ENCODE measurements at places on chromosomes 2 and 18.

GRCh38 chr2:18046558-18047212, 168.2 kb downstream of the KCNS3 start:
- DNase-seq = no peak

- no peak for DNase-seq
These were observed 3.3 kb downstream of the NCK2 start for GRCh38 chr2:105747991-105748390.

GRCh38 chr2:53856272-53856671, 3.5 kb downstream of the GPR75 start:
- no peak for DNase-seq

GRCh38 chr2:164782323-164782722, 59.3 kb downstream of the COBLL1 start:
- DNase-seq = no peak

DNA sequence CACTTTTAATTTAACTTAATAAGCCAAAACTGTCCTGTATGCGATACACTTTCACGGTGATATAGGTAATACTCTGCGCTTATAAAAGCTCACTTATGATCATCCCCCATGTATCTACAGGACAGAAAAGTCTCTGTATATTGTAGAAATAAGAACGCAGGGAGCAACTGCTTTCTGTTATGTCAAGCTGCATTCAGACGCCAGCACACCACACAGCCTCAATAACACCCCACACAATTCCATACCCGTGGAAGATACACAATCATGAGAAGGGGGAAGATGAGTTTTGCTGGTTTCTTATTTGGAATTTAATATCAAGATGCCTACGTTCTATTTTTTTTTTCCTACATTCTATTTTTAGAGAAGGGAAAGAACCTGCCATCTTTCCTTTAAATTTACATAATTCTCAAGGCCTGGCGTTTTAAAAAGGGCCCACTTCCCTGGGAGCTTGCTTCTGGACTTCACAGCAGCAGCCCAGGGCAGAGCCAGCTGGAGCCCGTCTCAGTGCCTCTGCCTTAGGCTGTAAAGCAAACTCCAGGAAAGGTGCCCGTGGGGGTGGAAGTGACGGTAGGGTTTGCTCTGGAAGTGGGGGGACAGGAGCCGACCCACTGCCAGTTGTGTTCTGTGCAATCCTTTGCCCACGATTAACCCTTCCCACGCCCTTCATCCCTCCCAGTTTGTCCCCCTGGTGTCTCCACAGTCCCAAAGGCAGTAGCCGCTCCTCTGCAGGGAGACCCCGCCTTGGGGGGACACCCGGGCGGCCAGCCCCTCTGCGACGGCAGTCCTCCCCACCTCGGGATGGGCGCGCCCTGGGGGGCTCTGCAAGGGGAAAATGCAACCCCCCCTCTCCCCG, 5.3 kb downstream of the PTGR3 start:
- no peak for DNase-seq

DNA sequence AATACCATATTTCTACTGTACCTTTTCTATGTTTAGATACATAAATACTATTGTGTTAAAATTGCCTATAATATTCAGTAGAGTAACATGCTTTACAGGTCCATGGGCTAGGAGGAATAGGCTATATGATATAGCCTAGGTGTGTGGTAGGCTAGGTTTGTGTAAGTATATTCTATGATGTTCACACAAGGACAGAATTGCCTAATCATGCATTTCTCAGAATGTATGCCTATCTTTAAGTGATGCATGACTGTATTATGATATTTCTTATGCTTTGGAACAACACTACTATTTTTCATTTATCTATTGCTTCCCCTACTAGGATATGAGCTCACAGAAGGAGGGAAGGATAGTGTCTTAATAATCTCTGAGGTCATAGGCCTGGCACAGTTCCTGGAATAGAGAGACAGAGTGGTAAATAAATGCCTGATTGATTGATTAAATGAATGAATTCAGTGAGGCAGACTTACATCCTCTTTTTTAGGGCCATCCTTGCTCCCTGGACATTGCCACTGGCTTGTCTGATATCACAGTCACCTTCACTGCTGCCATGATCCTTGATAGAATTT, 121.0 kb downstream of the MYO3B start:
- DNase-seq = no peak

- DNase-seq = no peak
These were observed 179.0 kb downstream of the TWIST2 start for GRCh38 chr2:239026711-239027361.

- no peak for DNase-seq
These were observed 285.4 kb downstream of the NRXN1 start for GRCh38 chr2:50746526-50746925.

- no peak for DNase-seq
These were observed 16.0 kb upstream of the TSPYL6 start for GRCh38 chr2:54271843-54272627.

GRCh38 chr2:205741256-205741978, 59.1 kb downstream of the NRP2 start:
- DNase-seq = no peak

DNA sequence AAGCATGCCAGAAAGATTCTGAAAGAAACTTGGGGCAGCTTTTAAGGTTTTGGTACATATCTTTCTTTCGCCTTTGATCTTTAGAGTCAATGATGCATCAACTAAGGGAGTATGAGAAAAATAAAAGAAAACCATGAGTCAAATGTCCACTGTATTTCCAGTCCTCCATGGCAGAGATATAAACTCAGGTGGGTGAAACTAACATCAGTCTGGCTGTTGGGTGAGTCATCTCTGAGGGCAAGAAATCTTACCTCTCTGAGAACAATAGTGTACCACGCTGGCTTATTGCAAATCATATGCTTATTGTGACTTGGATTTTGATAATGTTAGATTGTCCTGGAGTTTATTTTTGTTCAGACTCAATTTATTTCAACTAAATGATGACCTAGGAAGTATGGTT, 521.0 kb downstream of the PLCL1 start:
- no peak for DNase-seq

DNA sequence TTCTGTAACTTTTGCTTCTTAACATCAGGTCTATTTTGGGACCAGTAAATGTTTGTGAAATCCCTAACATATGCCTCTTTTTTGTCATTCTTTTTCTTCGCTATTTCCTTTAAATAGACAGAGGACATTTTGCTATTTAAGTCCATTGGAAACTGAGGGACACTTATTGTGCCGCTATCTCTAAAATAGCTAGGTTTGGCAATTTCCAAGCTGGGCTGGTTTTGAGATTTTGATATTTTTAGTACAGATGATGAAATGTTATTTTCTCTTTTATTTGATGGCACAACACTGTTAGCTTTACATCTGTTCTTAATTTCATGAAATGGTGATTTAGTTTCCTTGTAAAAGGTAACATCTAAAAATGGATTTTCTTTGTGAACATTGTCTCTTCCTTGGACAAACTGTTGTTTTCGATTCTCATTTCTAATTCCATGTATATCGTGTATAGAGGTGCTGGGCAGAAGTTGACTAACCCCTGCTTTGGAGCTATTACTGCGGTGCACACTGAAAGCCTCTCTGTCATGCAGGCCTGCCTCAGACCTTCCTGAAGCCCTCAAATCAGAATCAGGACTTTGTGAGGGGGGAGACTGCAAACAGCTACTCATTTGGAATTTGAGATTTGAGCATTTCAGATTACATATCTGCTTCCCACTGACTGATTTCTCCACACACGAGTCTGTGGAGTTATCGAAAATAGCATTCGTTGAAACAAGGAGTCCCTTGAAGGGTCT, 594 bp downstream of the RAD51AP2 start:
- DNase-seq = no peak

- no peak for DNase-seq
These were observed 1534.5 kb downstream of the DPP10 start for GRCh38 chr2:115976916-115977315.

DNA sequence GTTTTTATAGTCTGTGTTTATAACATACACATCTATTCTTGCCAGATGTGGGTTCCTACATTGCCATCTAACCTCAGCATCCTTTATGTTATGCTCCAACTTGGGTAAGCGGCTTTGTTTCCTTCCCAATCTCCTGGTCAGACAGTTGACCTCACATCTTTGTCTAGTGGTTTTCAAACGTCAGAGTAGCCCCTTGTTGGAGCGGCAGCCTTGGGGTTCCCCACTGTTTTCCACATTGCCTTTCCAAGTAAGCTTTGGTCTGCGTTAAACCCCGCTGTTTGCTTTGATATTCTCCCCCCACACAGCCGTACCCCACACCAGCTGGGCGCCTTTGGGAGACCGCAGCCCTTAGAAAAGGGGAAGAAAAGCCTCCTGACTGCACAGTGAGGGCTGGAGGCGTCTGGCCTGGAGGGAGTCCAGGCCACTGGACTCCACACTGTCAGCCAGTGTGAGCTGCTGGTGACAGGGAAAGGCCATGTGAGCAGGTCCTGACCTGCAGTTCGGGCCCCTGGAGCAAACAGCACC, 83.3 kb downstream of the MALT1 start:
- no peak for DNase-seq

DNA sequence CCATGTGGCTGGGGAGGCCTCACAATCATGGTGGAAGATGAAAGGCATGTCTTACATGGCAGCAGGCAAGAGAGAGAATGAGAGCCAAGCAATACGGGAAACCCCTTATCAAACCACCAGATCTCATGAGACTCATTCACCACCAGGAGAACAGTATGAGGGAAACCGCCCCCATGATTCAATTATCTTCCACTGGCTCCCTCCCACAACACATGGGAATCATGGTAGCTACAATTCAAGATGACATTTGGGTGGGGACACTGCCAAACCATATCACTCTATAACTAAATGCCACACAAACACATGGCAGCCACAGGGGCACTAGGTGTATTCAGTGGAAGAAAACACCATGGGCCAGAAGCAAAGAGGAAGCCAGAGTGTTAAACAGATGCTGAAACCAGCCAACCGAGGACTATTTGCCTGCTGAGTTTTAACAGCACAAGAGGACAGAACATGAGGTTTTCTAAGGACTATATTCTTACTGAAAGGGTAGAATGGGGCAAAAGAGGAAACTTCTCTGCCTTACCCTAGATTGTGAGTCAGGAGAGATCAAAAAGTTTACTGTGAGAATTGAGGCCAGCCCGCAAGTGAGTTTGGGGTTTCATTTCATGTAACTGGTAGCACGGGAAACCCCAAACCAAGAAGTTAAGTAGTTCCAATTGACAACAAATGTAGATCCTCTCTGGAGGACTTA, 49.2 kb downstream of the SIGLEC15 start:
- no peak for DNase-seq

DNA sequence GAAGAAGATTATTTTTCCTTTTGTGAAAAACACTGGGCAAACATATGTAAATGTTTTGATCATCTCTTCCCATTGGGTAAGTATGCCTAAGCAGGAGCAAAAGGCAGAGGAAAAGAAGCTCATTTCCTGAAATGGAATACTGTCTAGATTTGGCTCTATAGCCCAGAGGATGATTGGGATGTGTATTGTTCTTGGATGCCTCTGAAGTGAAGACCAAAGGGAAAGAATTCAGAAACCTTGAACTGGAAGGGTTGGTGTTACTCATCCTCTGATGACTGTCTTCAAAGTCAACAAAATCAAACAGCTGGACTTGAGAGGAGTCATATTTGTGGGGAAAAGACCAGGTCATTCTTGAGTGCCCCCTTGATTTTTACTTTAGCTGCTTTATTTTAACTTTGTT, 112.6 kb upstream of the NT5C1B start:
- DNase-seq = no peak

DNA sequence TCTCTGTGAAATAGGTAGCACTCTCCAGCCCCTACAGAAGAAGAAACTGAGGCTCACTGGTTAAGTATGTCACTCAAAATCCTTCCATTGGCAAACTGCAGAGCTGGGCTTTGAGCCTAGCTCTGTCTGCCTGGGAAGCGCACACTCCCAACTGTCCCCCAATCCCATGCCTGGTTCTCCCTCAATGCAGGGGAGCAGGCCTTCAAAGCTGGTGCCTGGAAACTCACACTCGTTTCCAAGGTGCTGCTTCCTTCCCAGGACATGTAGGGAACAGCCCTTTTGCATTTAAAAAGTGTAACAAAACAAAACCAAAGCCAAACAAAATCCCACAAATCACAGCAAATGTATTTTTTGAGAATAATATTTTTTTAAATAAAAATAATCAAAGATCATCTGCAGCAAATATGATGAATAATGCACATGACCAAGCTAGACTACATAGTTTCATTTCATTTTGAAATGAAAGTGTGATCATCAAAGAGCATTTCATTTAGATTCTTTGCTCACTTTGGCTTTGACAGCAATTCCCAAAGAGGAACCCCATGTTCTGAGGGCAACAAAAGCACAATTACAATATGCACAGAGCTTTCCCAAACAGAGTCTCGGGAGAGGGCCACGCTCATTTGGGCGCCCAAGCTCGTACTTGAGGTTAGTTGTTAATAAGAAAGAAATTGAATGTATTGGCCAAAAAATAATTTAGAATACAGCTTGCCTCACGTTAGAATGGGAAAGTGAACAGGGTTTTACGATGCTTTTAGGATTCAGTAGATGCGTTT, 96.7 kb upstream of the ACKR3 start:
- DNase-seq = no peak

GRCh38 chr2:142045641-142046040, 85.2 kb downstream of the LRP1B start:
- no peak for DNase-seq

DNA sequence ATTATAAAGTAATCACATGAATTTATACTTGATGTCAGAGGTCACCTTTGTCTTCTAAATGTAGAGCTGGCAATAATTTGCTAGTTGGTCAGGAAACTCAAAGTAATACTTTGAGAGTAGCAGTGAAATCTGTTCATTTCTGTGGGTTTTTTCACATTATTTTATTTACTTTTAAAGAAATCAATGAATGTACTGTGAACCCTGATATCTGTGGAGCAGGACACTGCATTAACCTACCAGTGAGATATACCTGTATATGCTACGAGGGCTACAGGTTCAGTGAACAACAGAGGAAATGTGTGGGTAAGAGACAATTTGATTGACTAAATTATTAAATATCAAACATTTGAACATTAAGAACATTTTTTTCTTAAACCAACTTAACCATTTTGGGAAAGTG, 203.0 kb upstream of the RASGRP3 start:
- DNase-seq = no peak

GRCh38 chr2:11795590-11795989, 49.2 kb downstream of the LPIN1 start:
- DNase-seq = no peak

DNA sequence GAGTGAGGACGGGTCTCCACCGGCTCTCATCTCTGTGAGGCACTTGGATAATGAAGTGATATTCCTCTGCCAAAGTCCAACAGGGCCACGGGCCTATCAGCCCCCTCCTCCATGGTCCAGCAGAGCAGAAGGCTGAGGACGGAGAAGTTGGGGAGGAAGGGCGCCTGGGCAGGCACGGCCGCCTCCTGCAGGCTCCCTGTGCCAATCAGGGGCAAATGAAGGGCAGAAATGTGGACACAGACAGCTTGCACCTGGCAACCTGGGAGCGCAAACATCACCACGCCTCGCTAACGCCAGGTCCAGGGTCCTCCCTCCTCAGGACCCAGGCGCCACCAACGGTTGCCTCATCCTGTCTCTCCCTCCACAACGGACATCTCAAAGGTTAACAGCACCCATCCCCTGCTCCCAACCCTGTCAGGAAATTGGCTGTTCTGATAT, 24.3 kb downstream of the SMAD7 start:
- no peak for DNase-seq

Data from lower leg skin (tissue), 4 donors.